ENCODE measurements at places on chromosomes 16 and 17.

GRCh38 chr17:71237903-71238538, 882.8 kb upstream of the SOX9 start:
- H3K4me1 ChIP-seq: peaks cover 11% of the 10 kb centered on the region
- H3K27me3 ChIP-seq: no peaks in the 10 kb centered on the region
- no peaks in the 10 kb centered on the region for H3K36me3 ChIP-seq
- H3K27ac ChIP-seq: no peak overlapping the region
- DNase-seq: no peak

DNA sequence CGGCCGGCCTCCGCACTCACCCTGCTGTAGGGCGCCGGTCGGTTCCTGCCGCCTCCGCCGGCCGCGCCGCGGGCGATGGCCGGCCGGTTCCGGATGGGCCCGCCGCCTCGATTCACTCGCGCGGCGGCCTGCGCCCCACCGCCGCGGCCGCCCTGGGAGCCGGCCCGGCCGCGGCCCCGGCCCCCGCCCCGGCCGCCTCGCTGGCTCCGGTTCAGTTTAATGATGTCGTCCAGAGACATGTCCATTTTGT, 158 bp downstream of the ALYREF start:
- DNase-seq: no peak
- H3K27me3 ChIP-seq: no peaks in the 10 kb centered on the region
- peak overlapping the region; percentile 100 for H3K4me3 ChIP-seq
- peak overlapping the region; percentile 93 for H3K27ac ChIP-seq
- H3K36me3 ChIP-seq: peaks cover 71% of the 10 kb centered on the region

DNA sequence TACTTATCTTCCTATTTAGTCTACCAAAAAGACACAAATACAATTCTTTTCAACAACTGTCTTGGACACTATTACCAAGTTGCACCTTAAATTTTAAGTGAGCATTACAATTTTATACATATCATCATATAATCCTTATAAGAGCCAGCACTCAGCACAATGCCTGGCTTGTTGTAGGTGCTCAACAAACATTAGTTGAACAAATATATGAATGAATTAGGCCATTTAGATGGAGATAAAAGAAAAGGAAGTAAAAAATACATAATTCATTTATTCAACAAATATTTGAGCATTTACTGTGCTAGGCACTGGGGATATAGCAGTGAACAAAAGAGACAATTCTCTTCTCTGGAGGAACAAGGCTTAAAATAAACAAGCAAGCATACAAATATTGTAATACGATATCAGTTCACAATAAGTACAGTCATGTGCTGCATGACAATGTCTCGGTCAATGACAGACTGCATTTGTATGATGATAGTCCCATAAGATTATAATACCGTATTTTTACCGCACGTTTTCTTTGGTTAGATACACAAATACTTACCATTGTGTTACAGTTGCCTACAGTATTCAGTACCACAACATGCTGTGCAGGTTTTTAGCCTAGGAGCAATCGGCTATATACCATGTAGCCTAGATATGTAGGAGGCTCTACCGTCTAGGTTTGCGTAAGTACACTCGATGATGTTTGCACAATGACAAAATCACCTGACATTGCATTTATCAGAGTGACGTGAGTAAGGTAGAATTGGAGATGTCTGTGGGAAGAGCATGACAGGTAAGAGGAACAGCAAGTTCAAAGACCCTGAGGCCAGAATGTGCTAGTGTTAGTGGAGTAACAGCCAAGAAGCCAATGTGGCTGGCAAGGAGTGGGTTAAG, 86.4 kb upstream of the HS3ST2 start:
- no peaks in the 10 kb centered on the region for H3K4me1 ChIP-seq
- no peak for DNase-seq
- no peak overlapping the region for H3K4me3 ChIP-seq
- no peaks in the 10 kb centered on the region for H3K36me3 ChIP-seq
- no peak overlapping the region for H3K27ac ChIP-seq

DNA sequence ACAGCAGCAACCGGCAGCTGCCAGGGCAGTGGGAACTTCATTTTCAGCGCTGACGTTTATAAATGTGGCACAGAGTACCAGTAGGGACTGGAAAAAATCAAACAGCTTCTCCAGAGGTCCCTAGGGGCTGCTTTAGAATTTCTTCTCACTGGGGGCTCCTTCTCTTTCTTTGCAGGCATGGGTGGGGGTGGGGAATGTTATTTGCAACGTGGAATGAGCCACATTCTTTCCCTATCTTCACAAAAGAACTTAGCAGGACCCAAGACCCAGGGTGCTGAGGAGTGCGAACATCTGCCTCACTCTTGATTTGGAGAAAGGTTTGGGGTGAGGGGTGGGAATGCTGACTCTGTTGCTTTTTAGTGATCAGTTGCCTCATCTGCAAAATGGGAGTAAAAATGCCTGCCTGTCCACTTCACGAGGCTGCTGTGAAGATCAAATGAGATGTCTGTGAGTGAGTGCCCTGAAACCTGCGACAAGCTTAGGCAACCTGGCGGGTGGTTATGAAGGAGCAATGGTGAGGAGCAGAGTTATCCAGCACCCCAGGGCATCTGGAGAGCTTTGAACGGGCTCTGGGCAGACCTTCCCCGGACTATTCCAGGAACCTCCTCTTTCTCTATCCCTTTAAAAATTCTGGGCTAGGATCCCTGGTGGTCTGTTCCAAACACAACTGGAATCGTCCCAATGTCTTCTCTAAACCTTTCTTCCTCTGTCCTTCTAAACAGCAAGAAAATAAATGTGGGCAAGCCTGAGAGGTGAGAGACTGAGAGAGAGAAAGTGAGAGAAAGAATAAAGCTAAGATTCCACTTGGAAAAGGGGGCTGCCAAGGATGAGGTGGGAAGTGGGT, 10.7 kb upstream of the PIPOX start:
- H3K27me3 ChIP-seq: peaks cover 17% of the 10 kb centered on the region
- H3K4me1 ChIP-seq: no peaks in the 10 kb centered on the region
- H3K4me3 ChIP-seq: no peak overlapping the region
- H3K27ac ChIP-seq: no peak overlapping the region

DNA sequence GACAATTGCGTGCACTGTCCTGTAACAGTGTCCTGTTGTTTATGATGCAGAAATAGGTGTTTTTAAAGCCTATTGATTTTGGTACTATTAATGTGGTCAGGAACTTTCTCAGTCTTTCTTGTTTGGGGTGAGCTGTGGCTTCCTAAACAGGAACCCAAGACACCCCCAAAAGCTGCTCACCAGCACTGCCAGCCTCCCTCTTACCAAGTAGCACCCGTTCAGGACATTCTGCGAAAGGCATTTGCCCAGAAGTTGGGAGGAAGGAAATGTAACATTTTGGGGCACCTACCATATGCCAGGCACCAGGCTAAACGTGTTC, 21.6 kb upstream of the STH start:
- H3K27ac ChIP-seq: no peak overlapping the region
- H3K4me3 ChIP-seq: no peak overlapping the region
- DNase-seq: no peak
- no peaks in the 10 kb centered on the region for H3K4me1 ChIP-seq

GRCh38 chr16:30581457-30581856, 4.0 kb downstream of the ZNF785 start:
- no peak for DNase-seq
- peaks cover 59% of the 10 kb centered on the region for H3K36me3 ChIP-seq
- no peak overlapping the region for H3K27ac ChIP-seq
- no peak overlapping the region for H3K4me3 ChIP-seq
- H3K4me1 ChIP-seq: peaks cover 46% of the 10 kb centered on the region
